CD4-positive, alpha-beta T cell treated with Interleukin-4 for 4 hours (primary cell): ENCODE measurements at places on chromosomes 3 and 15.

DNA sequence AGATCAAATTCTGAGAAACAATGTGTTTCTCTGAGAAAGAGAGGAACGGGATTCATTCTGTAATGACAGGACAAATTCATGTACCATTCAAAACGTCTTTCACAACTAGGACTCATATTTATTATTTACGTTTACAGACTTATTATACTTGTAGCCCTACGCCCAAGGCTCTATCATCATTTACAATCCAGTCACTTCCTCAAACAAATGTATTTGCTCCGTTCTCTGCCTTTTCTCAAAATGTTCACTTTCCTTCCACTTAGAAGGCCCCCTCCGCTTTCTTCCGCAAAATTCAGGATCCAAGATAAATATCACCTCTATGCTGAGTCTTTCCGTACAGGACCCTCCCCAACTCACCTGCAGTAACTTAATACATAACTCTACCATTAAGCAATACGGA is 745 bp downstream of the RSL24D1 start:
- DNase-seq, result no peak

DNA sequence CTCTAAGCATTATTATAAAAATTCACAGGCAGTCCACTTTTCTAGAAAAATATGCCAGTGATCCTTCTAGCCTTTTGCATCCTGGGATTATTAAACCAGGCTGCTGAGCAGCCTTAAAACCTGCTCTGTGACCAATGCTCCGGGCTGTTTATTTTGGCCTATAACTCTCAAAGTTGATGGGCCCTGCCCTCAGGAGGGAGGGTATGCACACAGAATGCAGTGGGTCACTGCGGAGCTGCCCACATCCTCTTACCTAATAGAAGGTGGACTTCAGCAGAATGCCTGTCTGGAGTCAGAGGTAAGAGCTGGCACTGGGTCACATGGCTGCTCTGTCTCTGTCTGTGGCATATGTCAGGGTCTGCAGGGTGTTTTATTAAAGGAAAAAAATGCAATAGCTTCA is 26.0 kb downstream of the CPNE4 start:
- no peak for DNase-seq

GRCh38 chr15:43911235-43911781 is 84.5 kb downstream of the WDR76 start:
- no peak for DNase-seq

DNA sequence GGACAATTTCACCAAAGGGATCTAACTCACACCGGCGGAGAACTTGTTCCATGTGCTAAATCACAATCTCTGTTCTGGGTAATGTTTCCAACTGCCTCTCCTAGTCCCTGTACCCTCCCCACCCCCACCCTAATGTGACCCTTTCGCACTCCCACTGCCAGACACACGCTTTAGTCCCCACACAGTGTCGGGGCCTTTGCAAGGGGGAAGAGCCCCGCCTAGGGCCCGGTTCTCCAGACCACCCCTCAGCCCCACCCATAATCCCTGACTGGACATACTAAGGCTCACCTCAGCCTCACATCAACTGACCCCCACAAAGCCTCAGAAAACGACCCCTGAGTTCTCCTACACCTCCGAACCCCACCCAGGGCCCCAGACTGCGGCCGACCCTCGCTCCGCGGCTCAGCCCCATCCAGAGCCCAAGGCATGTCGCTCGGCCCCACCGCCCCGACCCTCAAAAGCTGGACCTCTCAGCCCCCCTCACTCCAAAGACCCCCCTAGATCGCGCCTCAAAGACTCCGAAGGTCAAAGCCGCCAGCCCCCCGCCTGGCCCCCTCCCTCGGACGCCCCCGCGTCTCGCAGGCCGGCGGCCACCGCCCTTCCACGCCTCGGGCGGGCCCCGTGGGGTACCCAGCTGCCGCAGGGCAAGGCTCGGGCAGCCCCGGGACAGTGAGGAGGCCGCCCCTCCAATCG is 72.0 kb upstream of the MAP4 start:
- DNase-seq, result no peak

DNA sequence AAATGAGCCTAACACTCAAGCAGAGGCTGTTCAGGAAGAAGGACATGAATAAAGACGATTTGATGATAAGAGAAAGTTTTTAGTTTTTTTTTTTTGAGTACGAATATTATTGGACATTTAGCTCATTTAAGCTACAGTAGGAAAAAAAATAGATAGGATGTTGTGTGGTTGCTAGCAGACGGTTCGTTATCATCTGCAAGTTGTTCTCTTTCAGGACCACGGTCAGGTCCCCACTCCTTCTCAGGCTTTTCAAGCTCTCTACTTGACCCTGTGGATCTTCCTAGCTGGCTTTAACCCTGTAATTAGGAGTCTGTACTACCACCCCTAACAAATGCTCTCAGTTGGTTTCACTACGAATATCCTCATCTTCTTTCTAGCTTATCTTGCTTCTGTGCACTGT is 1.1 kb downstream of the KCNH8 start:
- no peak for DNase-seq

DNA sequence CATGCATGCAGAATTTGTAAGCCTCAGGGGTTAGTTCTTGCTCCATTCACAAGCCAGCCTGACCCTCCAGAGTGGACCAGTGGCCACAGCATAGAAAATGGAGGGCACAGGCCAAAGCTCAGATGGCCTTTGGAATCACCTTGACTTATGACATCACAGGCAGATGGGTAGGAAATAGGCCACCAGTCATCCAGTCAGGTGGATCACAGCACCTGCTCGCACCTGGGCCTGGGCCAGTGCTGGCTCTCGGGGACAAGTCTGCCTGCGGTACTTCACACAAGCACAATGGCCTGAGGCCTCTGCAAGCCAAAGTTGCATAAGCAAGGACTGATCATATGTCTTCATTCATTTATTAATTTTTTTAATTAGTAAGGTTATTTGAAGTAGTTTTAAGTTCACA is 39.3 kb downstream of the PPCDC start:
- DNase-seq, result no peak

GRCh38 chr3:62128051-62128450 is 245.3 kb downstream of the FEZF2 start:
- DNase-seq, result no peak

DNA sequence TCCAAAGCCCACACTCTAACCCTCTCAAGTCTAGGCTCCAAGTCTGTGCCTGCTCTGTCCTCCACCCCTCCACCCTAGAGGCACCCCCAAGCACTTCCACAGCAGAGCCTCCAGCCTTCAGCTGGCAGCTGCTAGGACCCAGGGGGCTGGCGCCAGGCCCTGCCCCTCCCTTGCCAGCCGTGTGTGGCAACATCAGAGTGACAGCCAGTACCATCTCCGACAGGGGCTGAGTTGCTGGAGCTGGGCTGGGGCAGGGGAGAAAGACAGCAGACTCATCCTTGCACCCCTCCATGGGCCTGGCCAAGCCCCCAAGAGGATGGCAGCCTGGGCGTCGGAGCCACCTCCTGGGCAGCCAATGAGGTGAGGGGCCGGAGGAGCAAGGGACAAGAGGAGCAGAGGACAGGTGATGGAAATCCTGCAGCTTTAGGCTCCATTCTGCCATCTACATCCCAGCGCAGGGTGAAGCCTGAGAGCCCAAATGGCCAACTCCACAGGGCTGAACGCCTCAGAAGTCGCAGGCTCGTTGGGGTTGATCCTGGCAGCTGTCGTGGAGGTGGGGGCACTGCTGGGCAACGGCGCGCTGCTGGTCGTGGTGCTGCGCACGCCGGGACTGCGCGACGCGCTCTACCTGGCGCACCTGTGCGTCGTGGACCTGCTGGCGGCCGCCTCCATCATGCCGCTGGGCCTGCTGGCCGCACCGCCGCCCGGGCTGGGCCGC is at the start of gene GPR62:
Gene GPR62, plus strand, starts transcription at position 207 of the 718 bp plus-strand sequence. Its CDS starts 272 bp downstream, at position 479.
- DNase-seq, result no peak

DNA sequence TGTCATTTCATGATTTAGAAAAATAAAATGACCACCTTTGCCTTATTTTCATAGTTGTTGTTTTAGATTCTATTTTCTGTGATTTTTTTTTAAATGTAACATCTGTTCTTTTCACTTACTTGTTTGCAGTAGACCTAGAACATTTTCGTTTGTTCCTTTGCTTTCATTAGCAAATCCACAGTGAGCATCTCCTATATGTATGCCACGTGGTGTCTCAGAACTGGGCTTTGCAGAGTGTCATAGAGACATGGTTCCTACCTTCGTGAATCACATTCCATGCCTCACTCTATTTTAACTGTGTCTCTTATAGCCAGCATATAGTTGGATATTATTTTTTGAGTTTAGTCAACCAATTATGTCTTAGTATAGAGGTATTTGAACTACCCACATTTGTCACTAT is 118.2 kb downstream of the KLF13 start:
- DNase-seq, result no peak

DNA sequence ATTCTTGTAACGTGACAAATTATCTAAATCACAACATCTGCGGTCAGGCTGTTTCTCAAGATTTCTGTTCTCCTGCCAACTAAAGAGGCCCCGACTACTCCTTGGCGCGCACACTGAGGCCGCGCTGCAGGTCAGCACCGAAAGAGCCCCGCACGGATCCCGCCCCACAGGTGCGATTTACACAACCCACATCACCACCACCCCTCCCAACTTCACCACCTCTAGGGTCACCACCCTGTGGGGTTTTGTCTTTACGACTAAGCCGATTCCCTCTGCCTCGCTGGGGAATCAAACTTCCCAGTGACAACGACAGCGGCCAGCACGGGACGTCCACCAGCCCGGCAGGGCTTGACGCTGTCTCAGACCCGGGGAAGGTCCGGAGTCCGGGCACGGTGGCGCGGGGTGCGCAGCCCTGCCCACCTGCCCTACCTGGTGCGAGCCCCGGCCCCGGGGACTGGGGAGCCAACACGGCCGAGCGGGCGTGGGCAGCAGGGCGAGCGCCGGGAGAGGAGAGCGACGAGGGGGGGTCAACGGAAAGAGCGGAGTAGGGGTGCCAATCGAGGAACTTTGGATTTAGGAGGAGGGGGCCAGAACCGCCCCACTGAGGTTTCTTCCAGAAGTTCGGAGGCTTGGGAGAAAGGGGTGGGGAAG is 764 bp downstream of the UACA start:
- no peak for DNase-seq

DNA sequence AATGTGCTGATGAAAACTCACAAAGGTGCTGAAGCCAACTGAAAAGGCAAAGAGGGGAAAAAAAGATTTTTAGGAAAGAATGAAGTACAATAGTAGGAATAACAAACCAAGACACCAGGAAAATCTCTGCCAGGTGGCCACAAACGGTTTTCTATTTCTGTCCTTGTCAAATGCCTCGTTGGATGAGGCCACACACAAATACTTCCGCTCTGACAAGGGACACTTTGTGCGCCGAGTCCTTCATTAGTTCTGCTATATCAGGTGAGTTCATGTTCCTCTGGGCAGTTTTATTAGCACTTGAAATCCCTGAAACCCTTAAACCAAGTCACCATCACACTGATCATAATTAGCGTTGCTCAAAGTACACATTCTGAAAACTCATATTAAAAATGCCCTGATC is 373.1 kb downstream of the VPS13C start:
- no peak for DNase-seq

- no peak for DNase-seq
Measured at GRCh38 chr15:95995375-95996168, 334.9 kb upstream of the NR2F2 start.

DNA sequence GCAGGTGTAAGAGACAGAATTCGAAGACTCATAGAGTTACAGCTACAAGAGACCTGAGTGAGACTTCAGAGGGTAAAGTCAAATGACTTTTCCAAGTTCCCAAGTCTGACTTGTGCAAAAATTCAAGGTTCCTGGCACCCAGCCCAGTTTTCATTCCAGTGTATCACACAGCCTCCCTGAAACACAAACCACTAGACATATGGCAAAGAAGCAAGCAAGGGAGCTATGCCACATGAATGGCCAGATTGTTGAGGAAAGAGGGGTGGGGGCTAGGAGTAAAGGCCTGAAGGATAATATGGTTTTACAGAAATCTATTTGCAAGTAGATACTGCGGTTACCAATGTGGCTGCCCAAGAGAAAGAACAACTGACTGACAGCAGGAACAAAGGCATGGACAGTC is 301.2 kb downstream of the MECOM start:
- no peak for DNase-seq

GRCh38 chr15:87416591-87417257 is 839.8 kb downstream of the NTRK3 start:
- no peak for DNase-seq

GRCh38 chr15:75902129-75902557 is 1.5 kb upstream of the FBXO22 start:
- no peak for DNase-seq

DNA sequence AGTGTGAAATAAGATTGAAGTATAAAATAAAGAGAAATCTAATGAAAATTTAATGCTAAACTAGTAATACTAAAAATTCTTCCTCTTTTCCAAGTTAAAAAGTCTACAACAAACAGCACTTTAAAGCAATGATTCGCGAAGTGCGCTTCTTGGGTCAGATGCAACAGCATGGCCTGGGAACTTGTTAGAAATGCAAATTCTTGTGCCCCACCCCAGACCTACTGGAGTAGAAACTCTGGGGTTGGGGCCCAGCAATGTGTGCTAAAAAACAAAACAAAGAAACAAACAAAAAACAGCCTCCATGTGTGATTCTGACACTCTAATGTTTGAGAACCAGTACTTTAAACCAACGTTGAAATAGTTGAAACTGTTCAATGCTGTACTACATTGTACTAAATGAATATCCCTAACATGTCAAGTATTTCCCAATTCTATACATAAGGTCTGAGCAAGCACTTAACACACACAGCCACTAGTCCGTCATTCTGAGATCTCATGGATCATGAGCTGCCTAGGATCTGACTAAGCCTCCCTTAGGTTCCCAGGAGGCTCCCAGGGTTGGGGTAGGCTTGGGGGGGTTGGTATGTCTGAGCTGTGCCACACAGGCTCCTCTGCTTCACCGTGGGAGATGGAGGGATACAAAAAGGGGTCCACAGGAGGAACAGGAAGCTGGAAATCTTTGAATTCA is 6.1 kb downstream of the RASGRP1 start:
- no peak for DNase-seq
